ENCODE measurements at places on chromosomes 3 and 15.
A peak's percentile ranks its signal among the peaks of the same experiment; 100 is the strongest.

GRCh38 chr15:47786371-47786770 is 69.1 kb downstream of the SEMA6D start:
- peak; percentile 14 for DNase-seq

GRCh38 chr3:194176274-194176991 is 40.5 kb downstream of the HES1 start:
- DNase-seq = peak; percentile 20

DNA sequence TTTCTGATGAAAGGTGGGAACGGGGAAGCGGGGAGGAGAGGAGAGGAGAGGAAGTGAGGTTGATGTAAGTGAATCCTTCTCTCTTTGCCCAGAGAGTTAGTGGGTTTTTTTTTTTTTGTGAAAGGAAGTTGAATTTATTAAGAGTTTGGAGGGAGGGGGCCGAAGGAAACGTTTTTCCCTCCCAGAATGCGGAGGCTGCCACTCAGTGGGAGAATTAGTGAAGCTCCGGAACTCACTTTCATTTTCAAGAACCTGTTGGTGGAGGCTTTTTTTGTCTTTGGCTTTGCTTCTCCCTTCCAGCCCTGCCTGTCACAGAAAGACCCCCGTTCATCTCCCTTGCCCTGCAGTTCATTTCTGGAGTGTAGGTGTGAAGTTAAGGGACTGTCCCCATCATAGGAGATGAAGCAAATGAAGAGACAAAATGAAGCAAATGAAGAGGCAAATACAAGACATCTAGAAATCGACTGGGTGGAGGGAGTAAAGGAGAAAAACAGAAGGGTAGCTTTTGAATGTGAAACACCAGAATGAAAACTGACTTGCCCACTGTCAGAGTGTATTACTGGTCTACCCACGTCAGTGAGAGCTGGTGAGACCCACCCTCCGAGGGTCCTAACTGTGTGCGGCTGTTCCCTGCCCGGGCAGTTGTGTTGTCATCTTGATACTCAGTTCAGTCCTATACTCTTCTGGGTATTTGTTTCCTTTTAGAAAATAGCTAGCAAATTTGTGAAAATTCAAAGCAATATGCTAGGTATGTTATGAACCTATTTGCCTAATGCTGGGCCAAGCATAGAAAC is 91.5 kb downstream of the ITPR1 start:
- peak; percentile 24 for DNase-seq

DNA sequence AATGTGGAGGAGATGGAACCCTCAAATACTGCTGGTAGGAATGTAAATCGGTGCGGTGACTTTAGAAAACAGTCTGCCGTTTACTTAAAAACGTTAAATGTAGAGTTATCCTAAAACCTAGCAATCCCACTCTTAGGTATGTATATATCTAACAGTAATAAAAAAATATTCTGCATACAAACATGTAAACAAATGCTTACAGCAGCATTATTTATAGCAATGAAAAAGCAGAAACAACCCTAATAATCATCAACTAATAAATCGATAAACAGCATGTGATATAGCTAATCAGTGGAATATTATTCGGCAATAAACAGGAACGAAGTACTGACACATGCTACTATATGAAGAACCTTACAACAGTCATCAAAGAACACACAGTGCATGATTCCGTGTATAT is 144.7 kb downstream of the CNTN3 start:
- DNase-seq = no peak

- no peak for DNase-seq
These were observed 9.0 kb downstream of the PIF1 start for GRCh38 chr15:64816452-64816851.

DNA sequence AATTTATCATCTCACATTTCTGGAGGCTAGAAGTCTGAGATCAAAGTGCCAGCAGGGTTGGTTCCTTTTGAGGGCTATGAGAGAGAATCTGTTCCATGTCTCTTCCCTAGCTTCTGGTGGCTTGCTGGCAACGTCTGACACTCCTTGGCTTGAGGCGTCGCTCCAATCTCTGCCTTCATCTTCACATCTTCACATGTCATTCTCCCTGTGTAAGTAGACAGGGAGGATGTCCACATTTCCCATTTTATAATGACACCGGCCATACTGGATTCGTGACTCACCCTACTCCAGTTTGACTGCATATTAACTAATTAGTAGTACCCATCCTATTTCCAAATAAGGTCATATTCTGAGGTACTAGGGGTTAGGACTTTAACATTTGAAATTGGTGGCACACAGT is 17.5 kb upstream of the ARHGAP31 start:
- no peak for DNase-seq

Data from iris pigment epithelial cell (primary cell).